Stimulated activated CD4-positive, alpha-beta T cell treated with anti-CD3 and anti-CD28 coated beads, TNF-alpha, amount 100 ng/mL, for 1 hour (primary cell): ENCODE measurements at places on chromosomes 1 and 21.

DNA sequence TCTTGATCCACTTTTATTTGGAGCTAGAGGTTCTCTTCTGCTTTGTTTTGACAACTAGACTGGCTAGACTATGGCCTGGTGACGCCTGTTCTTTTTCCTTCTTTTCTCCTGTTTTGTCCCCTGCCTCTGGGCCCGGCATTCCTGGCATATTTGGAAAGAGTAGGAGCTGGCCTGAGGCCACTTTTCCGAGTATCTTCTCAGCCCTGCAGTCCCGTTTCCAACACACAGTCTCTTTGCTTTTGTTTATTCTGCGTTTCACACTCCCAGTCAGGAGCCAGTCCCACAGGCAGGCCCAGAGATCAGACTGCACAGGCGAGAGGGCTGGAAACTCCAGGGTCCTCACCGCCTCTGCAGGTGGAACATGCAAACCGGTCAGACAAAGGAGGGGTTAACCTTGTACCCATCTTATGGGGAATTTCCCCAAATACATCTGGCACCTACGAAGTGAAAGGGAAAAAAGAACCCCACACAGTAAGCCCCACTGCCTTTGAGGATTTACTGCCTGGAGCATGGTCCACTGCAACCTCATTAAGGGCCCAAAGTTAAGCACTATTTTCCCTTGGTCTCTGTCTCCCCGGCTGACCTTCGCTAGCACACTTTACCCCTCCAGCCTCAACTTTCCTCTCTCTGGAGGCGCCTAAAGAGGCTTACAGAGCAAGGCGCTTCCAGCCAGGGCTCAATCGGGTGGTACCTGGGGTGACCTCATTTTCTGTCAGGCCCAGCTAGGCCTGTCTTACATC is 141.1 kb downstream of the TOMM20 start:
- DNase-seq, result no peak

GRCh38 chr1:87185077-87185476 is 143.6 kb upstream of the LMO4 start:
- no peak for DNase-seq

DNA sequence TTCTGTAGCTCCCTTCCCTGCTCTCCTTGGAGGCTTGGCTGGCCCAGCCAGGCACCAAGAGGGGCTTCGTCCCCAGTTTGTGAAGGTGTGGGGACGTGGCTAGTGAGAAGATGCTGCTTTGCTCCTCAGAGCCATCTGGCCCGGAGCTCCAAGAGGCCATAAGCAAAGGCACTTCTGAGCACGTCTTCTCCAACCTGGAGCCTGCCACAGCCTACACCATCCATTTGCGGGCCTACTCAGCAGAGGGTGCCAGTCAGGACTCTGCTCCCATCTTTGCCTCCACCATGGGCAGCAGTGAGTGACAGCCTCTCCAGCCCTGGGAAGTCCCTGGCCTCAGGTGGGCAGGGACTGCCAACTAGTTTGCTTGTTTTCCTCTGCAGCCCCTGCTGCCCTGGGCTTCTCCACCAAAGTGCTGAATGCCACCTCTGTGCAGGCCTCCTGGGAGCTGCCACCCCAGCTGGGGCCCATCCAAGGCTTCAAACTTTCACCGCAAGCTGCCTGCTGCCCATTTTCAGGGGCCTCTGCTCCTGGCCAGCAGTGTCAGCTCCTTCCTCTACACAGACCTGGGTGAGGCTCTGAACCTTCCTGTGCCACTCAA is 25.9 kb downstream of the SLC27A3 start:
- no peak for DNase-seq

- DNase-seq, result no peak
Measured at GRCh38 chr1:85019994-85020393, 23.1 kb upstream of the MCOLN2 start.

- DNase-seq, result no peak
Measured at GRCh38 chr1:110798691-110799256, 74.2 kb upstream of the CD53 start.

GRCh38 chr1:65613884-65614283 is 178.8 kb upstream of the PDE4B start:
- DNase-seq, result no peak

GRCh38 chr1:153687346-153688125 is 9.0 kb downstream of the NPR1 start:
- no peak for DNase-seq

GRCh38 chr21:44293551-44294231 is 6.2 kb upstream of the PFKL start:
- no peak for DNase-seq

DNA sequence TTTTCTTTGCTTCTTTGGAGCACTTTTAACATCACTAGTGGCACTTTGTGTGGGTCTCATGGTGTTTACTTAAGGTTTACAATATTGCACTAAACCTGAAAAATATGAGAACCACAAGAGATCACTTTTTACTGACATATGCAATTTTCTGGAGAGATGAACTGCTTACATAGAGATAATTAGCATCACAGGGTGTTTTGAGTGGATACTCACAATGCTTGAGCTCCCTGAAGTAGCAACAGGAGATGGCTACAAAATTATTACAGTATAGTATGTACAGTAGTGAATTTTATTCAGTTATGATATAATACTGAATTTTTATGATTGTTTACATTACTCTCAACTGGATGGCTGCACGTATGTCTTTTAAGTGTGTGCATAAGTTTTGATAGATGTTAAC is 22.6 kb downstream of the RPRD2 start:
- no peak for DNase-seq

GRCh38 chr1:161498646-161499045 is 6.6 kb upstream of the FCGR2A start:
- DNase-seq, result no peak

DNA sequence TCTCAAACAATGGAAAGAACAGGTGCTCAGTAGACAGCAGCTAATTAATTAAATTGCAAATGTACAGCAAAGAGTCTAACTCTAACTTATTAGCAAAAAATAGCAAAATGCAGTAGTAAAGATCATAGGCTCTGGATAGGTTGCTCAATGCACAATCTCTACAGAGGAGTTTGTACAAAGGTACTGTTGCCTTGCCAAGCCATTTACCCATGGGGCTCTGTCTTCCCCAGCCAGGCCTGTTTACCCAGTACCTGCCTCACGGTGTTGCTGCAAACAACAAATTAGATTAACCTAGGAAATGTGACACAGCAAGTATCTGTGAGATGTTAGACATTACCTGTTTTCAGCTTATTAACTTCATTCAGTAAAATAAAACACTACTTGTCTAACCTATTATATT is 222.0 kb downstream of the DENND1B start:
- no peak for DNase-seq

DNA sequence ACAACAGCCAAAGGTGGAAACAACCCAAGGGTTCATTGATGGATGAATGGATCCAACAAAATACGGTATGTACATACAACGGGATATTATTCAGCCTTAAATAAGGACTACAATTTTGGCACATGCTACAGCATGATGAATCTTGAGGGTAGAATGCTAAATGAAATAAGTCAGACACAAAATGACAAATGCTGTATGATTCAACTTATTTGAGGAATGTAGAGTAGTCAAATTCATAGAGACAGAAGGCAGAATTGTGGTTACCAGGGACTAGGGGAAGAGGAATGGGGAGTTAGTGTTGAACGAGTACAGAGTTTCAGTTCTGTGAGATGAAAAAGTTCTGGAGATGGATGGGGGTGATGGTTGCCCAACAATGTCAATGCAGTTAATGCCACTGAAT is 118.0 kb upstream of the PAXBP1 start:
- no peak for DNase-seq

DNA sequence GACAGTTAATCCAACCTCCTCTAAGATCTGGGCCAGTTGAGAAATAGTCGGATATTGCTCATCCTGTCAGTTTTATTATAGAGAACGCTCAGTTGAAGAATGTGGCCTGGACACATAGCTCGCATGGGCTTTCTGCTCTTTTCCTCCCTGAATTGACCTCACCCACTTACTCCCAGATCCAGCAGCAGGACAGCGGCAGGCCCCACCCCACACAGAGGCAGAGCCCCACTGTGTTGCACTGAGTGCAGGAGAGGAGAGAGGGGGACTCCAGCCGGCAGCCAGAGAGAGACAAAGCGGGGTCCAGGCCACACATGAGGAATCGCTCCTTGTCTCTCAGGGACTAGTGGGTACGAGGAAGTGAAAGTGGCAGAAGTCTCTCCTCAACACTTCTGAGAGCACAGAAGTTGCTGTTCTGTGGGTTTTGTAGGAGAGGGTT is 78.6 kb downstream of the LAMC1 start:
- DNase-seq, result no peak

GRCh38 chr1:4481451-4481850 is 173.0 kb upstream of the AJAP1 start:
- DNase-seq, result no peak

DNA sequence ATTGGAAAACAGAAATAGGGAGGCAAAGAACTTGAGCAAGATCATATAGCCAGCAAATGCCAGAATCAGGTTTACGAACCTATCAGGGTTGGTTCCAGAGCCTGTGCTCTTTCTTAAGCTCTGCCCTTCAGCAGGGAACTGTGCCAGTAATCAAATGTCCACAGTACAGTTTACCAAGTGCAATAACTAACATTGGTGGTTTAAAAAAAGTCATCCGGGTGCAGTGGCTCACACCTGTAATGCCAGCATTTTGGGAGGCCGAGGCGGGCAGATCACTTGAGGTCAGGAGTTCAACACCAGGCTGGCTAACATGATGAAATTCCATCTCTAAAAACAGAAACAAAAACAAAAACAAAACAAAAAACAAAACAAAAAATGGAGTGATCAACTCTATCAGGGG is 182.7 kb downstream of the LMX1A start:
- no peak for DNase-seq

DNA sequence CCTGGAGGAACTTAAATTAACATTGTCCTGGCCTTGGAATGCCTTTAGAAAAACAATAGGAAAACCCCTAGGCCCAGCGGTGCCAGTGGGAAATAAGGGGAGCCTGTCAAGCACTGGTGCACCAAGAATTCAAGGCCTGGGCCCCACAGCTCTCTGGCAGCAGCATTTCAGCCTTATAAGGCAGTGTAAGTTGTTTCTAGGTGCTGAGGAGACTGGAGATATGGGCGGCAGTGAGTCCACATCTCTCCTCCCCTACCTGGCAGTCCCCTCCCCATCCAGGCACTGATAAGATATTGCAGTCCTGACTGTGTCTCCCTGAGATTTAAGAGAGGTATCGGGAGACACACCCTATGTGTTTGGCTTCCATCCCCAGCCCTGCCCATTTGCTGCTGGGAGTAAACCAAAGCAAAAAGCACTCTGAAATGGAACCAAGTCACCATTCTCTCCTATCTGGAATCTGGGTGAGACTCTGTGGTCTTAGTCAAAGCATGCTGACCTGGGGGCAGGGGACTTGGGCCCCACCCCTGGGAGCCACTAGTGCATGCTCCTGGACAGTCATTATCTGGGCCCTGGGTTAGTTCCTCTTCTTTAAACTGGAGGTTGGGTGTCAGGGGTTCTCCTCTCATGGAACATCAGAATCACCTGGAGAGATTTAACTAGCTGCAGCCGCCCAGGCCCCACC is 30.5 kb downstream of the DEGS1 start:
- DNase-seq, result no peak

GRCh38 chr1:160876311-160876710 is 8.7 kb downstream of the ITLN1 start:
- DNase-seq, result no peak

- DNase-seq, result no peak
Measured at GRCh38 chr1:54967372-54967771, 13.1 kb upstream of the TMEM61 start.

DNA sequence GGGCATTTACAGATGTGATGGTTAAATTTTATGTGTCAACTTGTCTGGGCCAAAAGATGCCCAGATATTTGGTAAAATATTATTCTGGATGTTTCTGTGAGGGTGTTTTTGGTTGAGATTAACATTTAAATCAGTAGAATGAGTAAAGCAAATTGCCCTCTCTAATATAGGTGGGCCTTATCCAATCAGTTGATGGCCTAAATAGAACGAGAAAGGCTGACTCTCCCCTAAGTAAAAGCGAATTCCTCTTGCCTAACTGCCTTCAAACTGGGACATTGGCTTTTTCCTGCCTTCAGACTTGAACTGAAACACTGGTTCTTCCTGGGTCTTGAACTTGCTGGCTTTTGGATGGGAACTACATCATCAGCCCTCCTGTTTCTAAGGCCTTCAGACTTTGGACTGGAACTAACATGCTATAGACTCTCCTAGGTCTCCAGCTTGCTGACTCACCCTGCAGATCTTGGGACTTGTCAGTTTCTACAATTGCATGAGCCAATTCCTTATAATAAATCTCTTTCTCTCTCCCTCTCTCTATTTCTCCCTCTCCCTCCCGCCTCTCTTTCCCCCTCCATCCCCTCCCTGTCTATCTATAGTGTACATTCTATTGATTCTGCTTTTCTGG is 10.2 kb upstream of the NAV1 start:
- DNase-seq, result no peak

GRCh38 chr21:42463861-42464515 is 32.0 kb downstream of the RSPH1 start:
- DNase-seq, result peak; percentile 45

- DNase-seq, result no peak
Measured at GRCh38 chr1:36773827-36774541, 260.3 kb downstream of the GRIK3 start.

DNA sequence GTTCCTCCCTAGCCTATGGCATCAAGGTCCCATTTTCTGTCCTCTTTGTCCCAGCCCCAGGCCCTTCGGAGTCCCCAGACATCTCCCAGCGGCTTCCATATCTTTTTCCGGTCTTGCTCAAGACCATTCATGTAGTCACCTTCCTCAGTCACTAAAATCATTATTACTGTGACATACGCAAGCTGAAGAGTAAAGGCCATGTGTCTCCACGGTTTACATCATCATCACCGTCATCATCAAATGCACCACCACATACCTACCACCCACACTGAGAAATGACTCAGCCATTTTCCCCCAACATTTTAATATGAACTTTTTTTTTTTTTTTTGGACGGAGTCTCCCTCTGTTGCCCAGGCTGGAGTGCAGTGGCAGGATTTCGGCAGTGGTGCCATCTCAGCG is 43.4 kb downstream of the FHAD1 start:
- DNase-seq, result no peak

DNA sequence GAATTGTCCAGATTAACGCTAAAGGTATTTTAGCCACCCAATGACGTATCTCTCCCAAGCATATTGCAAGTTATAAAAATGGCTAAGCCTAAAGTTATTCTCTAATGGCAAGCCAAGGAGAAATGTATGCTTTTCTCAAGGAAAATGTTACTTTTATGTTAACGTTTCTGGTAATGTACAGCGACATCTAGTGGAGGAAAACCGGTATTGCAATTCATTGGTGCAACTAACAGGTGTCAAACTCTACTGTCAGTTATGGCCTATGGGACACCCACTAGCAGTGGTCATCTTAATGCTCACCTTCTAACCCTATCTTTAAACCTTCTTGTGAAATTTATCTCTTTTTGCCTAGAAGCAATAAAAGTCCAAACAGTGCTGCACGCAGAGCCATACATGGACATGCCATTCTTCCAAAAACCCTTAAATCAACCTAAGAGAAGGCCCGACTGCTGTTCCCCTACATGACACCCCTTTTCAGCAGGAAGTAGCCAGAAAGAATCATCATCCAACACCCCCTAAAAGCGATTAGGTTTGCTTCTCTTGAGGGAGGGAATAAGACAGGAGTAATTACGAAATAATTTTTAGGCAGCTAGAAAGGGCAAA is 68.7 kb upstream of the LRIF1 start:
- no peak for DNase-seq

- no peak for DNase-seq
Measured at GRCh38 chr1:164704954-164705353, 146.0 kb downstream of the PBX1 start.

GRCh38 chr1:102853701-102854187 is 254.6 kb downstream of the COL11A1 start:
- DNase-seq, result no peak
